B cell (primary cell): ENCODE measurements at places on chromosomes 5 and 9.

- no peak for DNase-seq
Observed at GRCh38 chr5:170114271-170114670, 8.6 kb downstream of the FOXI1 start.

DNA sequence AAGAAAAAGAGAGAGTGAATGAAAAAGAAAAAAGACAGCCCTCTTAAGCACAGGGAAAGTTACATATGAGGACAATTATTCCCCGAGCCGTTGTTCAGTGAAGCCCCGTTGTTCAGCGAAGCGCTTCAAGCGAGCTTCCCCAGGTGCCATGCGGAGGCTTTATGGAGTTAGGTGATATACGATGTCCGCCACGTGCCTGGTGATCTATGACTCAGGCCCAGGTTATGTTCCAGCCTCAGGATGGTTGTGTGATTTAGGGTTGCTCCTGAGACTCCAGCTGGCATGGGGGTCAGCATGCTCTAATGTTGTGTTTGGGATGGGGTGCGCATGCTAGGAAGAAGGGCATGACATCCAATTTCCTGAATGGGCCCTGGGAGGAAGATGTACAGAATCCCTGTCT, 365.6 kb downstream of the CDK5RAP2 start:
- DNase-seq: no peak

GRCh38 chr5:135337064-135337463, 62.0 kb downstream of the MACROH2A1 start:
- DNase-seq: no peak

GRCh38 chr5:170388818-170389549, at the start of gene KCNMB1:
Gene KCNMB1 (minus strand): TSS chr5:170389367. CDS start chr5:170385447, 3,920 bp downstream.
- DNase-seq: no peak

- DNase-seq: no peak
Observed at GRCh38 chr5:139207297-139208000, 9.3 kb upstream of the SIL1 start.

DNA sequence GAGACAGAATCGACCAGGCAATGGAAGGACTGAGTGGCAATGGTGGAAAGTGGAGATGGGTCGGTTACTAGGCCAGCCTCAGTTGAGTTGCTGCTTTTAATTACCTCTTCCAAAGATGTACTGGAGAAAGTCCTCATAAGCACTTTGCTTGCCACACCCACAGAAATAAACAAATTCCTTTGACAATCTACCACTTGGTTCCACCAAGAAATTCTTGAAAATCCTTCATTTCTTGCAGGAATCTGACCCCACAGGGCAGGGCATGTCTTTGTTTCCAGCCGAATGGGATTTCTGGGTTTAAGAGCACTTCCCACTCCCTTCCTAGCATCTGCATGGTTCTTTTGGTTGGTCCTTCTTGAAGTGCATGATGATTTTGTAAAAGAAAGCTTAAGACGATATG, 54.5 kb downstream of the ADAMTS12 start:
- no peak for DNase-seq

GRCh38 chr9:131720330-131720729, 19.5 kb downstream of the RAPGEF1 start:
- DNase-seq: peak; percentile 46

DNA sequence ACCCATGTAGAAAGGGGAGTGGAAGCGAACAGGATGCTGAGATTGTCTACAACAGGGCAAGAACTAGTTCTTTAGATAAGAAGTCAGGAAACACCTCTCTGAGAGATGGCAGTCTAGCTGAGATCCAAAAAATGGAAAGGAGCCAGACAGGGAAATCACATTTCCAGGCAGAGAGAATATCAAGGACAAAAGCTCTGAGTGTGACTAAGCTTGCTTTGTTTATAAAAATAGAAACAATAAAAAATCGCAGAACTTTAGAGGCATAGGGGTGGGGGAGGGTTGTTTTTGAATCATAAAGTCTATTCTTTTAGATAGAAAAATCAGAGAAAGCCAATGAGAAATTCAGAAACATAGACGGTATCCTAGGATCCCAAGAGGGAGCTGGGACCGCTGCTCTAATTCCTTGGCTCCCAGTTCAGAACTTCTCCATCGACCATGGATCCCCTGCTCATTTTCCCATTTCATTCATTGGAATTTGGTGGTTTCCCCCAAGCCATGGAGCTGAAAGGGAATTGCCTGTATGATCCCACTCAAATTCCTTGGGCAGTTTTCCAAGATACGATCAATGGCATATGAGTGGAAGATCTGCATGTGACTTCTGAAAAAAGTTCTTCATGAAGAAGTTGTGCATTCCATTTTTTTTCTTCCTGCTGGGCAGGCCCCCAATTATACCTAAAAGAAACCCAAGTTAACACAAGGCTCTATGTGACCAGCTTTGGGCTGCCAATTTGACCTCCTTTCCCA, 182.0 kb downstream of the GRIA1 start:
- DNase-seq: no peak

DNA sequence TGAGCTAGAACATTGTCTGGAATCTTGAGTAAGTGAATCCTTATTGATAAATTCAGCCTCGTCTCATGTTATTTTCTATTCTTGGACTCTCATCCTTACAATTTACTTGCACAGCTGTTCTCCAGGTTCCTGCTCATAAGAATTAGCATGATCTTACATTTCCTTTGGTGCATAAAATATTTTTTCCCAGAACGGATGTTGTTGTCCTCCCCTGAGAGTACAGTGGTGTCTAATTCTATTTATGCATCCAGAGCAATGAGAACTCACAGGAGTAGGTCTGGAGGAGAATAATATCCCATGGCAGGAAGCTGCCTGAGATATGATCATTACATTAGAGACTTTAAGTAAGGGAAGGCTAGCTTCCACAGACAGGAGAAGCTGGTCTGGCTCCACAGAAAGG, 178.4 kb upstream of the MAST4 start:
- DNase-seq: no peak

GRCh38 chr9:35658968-35659220, 802 bp downstream of the CCDC107 start:
- DNase-seq: no peak

GRCh38 chr5:153534102-153534501, 43.6 kb downstream of the GRIA1 start:
- DNase-seq: no peak

GRCh38 chr5:664343-664993, 28.7 kb downstream of the TPPP start:
- no peak for DNase-seq

GRCh38 chr5:134059758-134060495, 54.6 kb upstream of the TCF7 start:
- no peak for DNase-seq

- DNase-seq: no peak
Observed at GRCh38 chr5:73358366-73358765, 90.2 kb downstream of the FOXD1 start.

- DNase-seq: no peak
Observed at GRCh38 chr9:81492710-81493447, 196.5 kb downstream of the TLE1 start.
